ENCODE measurements at places on chromosomes 7 and 10.

DNA sequence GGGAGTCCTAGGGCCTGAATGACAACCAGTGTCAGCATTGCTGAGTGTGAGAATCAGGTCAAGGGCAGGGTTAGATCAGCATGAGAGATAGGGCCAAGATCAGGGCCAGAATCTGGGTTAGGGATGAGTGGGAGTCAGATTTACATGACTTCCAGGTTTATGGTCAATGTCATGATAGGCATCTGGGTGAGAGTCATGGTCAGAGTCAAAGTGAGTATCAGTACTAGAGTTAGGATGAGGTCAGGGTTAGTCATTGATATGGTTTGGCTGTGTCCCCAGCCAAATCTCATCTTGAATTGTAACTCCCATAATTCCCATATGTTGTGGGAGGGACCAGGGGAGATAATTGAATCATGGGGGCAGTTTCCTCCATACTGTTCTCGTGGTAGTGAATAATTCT, 12.3 kb downstream of the MRPS24 start:
- DNase-seq, result no peak

GRCh38 chr10:33237736-33238624, 96.5 kb downstream of the NRP1 start:
- no peak for DNase-seq

- DNase-seq, result no peak
Observed at GRCh38 chr7:55212838-55213237, 152.3 kb upstream of the LANCL2 start.

DNA sequence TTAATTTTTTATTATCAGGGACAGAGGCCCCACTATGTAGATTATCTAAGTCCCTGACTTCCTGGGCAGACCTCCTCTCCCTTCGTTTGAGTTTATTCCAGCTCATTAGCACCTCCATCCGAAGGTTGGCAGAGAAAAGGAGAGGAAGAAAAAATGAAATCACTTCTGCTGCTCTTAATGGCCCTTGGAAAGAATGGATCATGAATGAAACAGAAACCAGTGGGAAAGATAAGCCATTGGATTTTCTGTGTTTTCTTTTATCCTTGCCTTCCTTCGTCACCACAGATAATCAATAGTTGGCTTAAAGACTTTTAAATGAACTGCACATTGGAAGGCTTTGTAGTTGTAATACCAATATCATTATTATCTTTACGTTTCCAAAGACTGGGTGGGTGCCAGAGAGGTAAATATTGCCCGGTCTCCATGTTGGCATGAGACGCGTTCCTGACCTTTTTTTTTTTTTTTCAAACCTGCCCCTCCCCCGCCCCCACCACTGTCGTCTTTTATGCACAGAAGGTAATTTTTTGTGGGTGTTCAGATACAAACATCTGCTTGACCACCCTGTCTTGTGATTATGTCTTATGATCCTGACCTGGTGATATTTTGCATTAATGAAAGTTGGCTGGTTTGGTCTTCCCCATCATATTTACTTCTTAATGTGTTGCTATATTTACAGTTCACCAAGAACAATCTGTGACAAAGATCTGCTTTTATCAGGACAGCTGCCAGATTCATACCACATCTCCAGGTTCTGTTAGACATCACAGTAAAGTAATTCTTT, 116.8 kb downstream of the ARID5B start:
- DNase-seq, result no peak

GRCh38 chr7:11748884-11749283, 83.1 kb downstream of the THSD7A start:
- no peak for DNase-seq

DNA sequence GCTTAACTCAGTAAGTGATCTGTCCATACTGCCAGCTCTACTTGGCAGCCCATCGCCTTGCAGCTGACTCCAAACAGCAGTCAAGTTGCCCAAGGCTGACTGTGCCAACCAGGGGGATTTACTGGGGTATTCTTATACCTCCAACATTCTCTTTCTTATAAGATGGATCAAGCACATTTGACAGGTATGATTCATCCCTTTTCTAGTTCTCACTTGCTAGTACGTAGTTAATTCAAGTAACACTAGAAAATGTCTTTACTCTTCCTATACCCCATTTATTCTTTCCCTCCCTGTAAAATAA, 77.0 kb downstream of the SLC25A13 start:
- no peak for DNase-seq

GRCh38 chr10:130553826-130554225, 417.6 kb downstream of the GLRX3 start:
- no peak for DNase-seq

DNA sequence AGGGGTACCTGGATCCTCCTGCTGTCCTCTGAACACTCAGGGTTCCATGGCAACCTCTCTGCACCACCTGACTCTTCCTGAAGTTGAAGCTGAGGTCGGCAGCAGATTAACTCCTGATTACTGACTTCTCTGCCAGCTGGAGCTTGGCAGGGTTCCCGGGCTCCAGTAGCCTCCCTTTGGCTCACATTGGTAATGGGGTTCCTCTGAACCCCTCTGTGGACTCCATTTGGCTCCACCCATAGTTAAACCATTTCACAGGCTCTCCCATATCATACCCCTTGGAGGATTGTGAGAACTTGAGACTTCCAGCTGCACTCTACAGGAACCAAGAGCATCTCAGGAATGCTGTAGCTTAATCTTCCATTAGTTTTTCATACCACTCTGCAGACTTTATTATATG, 292.5 kb downstream of the HDAC9 start:
- no peak for DNase-seq

DNA sequence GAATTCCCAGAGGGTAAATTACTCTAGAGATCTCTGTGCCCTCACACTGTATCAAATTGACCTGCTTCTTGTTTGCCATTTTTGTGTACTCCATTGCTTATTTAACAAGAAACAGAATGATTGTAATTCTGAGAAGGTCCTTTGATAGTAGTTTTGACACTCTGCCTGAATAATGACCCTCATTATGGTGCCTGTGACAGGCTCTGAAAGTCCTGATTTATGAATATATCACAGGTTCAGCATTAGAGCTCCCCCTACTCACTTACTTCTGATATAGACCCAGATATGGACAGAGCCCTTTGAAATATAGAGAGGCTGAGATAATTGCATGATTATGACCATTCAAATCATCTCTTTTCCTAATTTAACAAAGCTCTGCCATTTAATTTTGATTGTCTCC, 465.2 kb downstream of the MDFIC start:
- no peak for DNase-seq

GRCh38 chr7:133709036-133709880, 417.9 kb upstream of the LRGUK start:
- no peak for DNase-seq

DNA sequence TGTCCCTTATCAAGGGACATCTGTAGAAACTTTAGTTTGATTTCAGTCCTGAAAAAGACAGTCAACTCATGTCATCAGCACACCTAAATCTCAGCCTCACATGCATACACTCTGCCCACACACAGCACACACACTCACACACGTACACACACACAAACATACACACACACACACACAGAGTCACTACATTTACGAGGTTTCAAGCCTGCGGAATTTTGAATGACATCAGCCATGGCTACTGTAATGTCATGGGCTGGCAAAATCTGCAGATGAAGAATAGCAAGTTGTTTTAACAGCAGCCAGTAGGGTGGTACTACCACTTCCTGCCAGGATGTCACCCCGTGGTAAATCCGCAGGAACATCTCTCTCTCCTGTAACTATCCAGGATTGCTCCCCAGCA, 37.1 kb upstream of the EZH2 start:
- no peak for DNase-seq

DNA sequence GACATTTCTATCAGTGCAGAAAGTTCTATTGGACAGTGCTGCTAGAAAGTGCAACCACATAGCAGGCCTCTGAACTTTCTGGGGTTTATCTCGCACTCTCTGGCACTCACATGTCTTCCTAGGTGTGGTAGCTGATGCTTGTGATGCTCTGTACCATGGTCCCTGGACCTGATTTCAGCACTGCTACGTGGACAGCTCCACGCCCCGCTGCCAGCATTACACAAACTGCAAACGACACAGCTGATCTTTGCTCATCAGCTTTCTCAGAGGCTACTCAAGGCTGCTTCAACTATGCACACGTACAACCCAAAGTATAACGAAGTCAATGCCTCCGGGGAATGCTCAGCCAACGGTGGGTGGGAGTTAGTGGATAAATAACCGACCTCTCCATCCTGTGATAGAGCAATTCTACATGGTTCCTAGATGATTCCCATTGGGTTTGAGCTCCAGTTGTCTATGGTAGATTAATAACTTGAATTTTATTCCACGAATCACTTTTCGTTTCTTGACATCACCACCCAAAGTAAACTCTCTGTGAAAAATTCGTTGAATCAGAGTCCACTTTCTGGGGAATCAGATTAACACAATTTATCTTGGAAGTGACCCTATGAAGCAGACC, 302.5 kb downstream of the ACTR3B start:
- DNase-seq, result peak; percentile 5

DNA sequence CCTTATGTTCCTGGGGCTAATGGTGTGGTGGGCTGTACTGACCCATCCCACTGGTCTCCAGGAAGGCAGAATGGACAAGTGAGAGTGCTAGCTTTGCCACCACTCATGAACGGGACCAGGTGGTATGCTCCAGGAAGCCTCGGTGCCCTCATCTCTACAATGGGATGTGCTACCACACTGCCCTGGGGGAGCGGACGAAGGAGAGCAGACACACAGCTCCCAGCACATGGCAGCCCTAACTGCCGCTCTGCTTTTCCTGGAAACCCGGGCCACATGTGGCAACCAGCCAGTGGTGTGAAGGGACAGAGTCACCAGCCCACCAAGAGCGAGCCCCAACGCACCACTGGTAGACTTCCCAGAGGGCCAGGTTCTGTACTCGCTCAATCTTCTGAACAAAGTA, 35.8 kb downstream of the PARP12 start:
- DNase-seq, result no peak

GRCh38 chr7:39238234-39238869, 260.6 kb downstream of the POU6F2 start:
- DNase-seq, result no peak

DNA sequence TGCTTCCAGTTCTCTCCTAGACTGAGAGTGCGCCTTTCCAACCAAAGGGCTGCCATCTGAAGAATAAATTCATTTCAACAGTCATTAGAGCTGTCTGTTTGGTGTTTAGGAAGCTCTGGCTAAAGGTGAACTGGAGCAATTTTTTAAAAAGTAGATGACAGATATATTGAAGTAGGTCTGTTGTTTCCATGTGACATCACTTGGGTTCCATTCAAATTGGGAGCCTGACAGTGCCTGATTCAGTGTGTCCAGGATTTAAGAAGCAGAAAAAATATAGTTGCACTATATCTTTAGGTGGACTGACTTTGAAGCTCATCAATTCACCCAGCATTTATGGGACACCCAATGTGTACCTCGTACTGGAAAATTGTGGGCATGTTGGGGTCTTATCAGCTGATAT, 367.7 kb downstream of the BBS9 start:
- no peak for DNase-seq

DNA sequence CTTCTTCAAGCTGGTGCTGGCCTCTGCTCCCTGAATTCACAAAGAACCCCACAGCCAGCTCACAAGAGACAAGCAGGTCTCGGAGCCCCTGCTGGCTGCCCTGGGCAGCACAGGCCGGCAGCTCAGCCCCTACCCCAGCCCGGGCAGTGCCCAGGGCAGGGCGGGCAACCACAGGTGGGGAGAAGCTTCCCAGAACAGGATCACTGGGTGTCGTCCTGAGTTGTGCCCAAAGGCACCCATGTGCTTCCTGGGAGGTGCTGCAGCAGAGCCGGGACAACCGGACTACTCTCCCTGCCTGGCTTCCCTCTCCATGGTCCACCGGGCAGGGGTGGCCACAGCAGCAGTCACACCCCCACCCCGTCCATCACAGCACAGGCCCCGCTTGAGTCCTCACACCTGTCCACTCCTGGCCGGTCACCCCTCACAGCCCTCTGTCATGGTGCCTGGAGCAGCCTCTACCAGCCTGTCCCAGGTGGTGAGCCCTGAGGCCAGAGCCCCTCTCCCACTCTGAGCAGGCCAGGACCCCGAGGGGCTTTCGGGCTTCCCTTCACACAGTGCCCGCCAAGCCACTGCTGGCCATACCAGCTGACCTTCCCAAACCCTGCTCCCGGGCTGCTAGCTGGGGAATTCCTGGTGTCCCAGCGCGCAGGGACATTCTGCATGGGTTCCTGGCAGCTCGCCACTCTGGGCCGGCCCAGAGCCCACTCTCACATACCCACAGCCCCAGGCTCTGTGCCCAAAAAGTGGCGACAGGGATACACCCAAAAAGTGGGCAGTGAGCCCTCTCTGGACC, 3.1 kb downstream of the RASGEF1A start:
- DNase-seq, result no peak

GRCh38 chr7:129646369-129647021, 35.0 kb downstream of the NRF1 start:
- DNase-seq, result no peak

DNA sequence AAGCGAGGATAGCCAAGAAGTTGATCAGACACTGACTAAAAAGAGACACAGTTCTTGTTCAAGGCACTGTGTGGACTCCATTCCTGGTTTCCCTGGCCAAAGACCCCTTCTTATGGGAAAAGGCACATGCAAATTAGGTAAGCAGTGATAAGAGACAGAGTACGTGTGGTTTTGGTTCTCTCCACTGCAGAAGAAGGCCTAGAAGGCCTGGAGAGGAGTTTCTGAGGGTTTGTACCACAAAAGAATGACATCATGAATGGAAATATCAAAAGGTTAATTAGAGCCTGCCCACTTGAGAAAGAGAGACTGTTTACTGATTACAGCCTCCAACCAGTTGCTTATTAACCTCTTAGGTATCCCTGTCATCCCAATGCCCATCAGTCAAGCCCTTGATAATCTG, 137.5 kb downstream of the ZNF365 start:
- DNase-seq, result no peak

GRCh38 chr7:102286237-102287110, at the start of gene SH2B2:
Gene SH2B2, plus strand, starts transcription at chr7:102286868. Its CDS starts 13,683 bp downstream, at chr7:102300551.
- DNase-seq, result peak; percentile 48

DNA sequence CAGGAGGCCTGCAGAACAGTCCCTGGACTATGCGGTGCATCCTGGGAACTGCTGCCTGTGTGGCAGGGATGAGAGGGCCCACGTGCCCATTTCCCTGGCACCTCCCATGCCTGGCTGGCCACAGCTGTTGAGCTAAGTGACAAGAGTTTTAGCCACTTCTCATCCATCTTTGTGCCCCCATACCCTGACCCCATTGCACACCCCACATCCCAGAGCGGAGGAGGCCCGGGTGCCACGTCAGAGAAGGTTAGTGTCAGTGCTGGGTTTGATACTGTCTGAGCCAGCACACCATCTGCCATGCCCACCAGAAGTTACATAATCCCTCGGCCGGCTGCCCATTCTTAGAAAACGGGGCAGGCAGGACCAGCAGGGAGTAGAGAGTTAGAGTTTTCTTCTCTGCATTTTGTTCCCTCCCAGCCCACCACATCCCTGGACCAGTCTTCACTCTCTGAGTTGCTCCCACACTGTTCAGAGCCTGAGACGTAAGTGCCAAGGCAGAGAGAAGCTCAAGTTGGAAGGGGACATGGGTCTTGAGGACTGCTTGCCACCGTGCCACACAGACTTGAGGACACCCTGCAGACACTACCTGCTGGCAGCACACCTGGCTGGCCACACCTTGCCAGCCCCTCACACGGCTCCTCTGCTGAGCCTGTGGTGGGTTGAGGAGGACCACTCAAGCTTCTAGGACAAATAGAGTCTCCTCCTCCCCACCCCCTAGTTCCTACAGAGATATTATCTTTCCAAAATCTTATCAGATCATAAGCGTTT, 13.1 kb downstream of the UNC5B start:
- DNase-seq, result no peak

GRCh38 chr10:93907059-93907458, 13.3 kb downstream of the SLC35G1 start:
- DNase-seq, result no peak

Measured in activated naive CD8-positive, alpha-beta T cell treated with anti-CD3 and anti-CD28 coated beads, Interleukin-2, amount 50 U/mL, for 24 hours (primary cell).